ENCODE measurements at places on chromosomes 4 and X.
A peak's percentile ranks its signal among the peaks of the same experiment; 100 is the strongest.

- no peak for DNase-seq
Measured at GRCh38 chr4:17258106-17258505, 253.8 kb downstream of the QDPR start.

GRCh38 chr4:132344924-132345828 is 803.9 kb upstream of the PCDH10 start:
- DNase-seq: no peak

DNA sequence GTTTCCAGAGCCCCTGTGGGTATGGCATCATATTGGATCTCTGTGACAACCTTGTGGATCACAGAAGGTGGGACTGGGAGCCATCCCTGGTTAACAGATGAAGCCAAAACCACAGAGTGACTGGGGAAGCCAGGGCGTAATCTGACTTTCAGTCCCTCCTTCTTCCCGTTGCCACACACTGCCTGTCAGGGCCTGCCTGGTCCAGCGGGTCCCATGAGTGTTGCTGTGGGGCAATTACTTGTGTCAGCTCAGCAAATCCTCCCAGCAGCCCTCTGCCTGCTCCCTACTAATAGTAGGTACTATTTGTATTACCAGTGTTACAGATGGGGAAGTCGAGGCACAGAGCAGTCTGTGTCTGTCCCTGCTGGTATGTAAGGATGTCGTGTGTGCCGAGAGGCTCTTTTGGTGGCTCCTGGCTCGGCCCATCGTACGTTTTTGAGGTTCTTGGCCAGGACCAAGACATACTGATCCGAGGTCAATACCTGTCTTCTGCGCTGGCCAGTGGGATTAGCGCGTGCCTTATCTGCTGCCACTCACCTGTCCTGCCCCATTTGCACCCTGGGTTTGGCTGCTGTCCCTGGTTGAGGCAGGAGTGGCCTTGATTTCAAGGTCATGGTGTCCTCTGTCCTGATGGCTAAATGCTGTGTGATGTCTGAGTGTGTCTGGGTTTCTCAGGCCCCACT is 5.7 kb downstream of the NSG1 start:
- no peak for DNase-seq

- no peak for DNase-seq
Measured at GRCh38 chr4:173855015-173855414, 325.0 kb upstream of the HAND2 start.

- no peak for DNase-seq
Measured at GRCh38 chr4:151304755-151305154, 20.6 kb downstream of the SH3D19 start.

GRCh38 chr4:45578874-45579273 is 545.0 kb downstream of the GABRG1 start:
- DNase-seq: no peak

- peak; percentile 2 for DNase-seq
Measured at GRCh38 chrX:105701310-105702052, 120.9 kb upstream of the NRK start.

- DNase-seq: peak; percentile 79
Measured at GRCh38 chr4:40238700-40239548, 42.1 kb downstream of the RHOH start.

DNA sequence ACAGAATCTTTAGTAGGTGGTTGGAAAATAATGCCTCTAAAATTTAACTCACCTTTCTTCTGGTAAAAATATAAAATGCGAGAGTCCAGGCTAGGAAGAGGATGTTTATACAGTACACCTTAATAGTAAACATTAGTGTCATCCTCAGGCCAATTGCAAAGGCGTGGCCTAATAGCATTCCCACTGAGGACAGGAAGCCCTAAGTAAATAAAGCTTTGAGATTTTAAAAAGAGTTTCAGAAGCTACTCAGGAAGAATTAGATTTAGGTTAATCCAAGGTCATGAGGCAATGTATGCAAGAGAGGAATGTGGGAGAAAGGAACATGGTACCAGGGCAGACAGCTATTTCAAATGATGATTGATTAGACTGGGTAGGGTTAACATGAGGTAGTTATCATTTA is 49.5 kb downstream of the RPGR start:
- DNase-seq: no peak

GRCh38 chr4:169506903-169507302 is 105.5 kb downstream of the NEK1 start:
- no peak for DNase-seq

DNA sequence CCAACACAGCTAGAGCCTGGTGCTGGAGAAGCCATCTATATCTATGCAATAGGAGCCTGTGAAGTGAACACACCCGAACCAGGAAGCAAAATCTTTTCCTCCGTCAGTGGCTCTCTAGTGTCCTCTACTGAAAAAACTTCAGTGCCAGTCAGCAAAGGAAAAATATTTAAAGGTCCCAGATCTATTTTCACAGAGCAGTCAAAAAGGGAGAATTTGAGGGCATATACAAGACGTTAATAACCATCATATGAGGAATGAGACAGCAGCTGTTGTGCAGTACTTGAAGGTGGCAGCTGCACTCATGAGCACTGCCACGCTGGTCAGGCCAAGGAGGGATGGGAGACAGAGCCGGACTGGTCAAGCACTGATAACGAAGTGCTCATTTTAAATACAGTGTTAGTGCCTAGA is 14.4 kb downstream of the MCUB start:
- DNase-seq: peak; percentile 74

GRCh38 chr4:140271553-140271952 is 101.9 kb upstream of the SCOC start:
- DNase-seq: no peak

GRCh38 chr4:114921790-114922591 is 191.4 kb downstream of the NDST4 start:
- DNase-seq: no peak

GRCh38 chr4:137471895-137472294 is 60.4 kb downstream of the PCDH18 start:
- DNase-seq: no peak

- no peak for DNase-seq
Measured at GRCh38 chr4:78079726-78080430, 22.8 kb downstream of the FRAS1 start.

- DNase-seq: no peak
Measured at GRCh38 chrX:109831326-109831985, 98.4 kb upstream of the ACSL4 start.

DNA sequence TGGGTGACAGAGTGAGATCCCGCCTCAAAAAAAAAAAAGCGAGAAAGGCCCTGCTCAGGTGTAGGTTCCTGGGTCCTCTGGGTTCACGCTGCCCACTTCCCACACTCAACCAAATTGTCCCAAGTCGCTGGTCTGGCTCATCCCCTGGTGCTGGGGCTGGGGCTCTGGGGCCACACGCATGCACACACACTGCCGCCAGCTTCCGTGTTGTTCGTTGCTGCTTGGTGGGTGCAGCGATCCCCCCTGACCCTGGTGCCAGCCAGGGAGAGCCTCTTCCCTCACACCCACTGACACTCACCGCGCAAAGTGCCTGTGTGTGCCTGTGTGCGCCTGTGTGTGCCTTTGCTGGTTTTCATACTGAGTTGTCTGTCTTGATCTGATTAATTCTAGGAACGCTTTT is 124.1 kb upstream of the NKX1-1 start:
- DNase-seq: no peak

DNA sequence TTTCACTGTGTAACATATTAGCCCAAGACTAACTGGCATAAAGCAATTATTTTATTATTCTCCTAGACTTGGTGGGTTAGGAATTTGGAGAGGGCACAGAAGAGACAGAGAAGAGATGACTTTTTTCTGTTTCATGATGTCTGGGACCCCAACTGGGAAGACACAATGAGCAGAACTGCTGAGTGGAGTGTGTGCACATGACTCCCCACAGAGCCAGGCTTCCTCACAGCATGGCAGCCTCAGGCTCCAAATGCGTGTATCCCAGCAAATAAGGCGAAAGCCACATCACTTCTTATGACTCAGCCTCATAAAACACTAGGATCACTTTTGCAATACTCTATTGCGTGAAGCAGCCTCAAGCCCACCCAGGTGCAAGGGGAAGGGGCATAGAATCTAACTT is 68.4 kb downstream of the MFAP3L start:
- DNase-seq: no peak

DNA sequence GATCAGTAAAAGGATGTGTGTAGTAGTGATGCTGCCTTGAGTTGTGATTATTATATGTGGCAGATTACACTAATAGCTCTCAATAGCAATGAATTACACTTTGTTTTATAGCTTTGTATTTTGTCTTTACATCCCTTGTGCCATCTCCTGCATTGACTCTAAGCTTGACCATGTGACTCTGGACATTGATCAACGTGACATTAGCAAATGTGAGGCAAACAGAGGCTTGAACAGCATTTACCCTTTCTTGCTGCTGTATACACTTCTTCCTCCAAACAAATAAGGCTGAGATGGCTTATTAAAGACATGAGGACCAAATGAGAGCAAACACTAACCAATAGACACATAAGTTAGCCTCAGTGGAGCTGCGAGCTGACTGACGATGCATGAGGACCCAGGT is 63.5 kb downstream of the MAD2L1 start:
- DNase-seq: no peak

- no peak for DNase-seq
Measured at GRCh38 chr4:66275411-66276038, 605.2 kb upstream of the EPHA5 start.

- DNase-seq: no peak
Measured at GRCh38 chr4:73705056-73705432, 35.3 kb upstream of the CXCL8 start.

- no peak for DNase-seq
Measured at GRCh38 chr4:174111422-174111821, 172.0 kb downstream of the FBXO8 start.

DNA sequence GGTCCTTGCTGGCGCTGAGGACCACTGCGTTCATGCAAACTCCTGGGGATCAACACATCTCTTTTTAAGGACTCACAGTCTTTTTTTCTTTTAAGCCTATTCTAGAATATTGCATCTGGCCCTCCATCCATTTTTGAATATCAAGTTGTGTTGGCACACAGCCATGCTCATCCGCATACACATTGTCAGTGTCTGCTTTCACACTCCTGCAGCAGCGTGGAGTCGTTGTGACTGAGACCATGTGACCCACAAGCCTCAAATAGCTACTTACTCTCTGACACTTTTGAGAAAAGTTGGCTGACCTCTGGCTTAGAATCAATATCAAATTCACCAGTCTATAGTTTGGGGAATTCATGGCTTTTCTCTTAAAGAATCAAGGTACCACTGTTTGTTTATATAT is 191.8 kb upstream of the S100G start:
- no peak for DNase-seq

GRCh38 chr4:124515591-124515990 is 196.9 kb downstream of the ANKRD50 start:
- DNase-seq: no peak

DNA sequence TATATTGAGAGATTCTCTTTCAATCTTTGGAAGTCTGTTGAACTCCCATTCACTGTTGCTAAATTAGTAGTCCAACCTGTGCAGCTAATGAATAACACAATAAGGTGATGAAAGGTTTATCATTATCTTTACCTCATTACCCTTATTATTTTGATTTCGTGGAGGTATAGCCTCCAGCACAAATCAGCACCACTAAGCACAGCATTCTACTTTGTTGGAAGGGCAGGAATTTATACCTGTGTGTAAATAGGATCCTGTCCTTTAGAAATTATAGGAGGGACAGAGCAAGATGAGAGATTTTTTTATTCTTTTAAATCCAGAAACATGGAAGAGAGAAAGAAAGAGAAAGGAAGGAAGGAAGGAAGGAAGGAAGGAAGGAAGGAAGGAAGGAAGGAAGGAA is 454.1 kb downstream of the PDGFC start:
- DNase-seq: no peak

- DNase-seq: no peak
Measured at GRCh38 chrX:77768787-77769186, 17.2 kb downstream of the ATRX start.

DNA sequence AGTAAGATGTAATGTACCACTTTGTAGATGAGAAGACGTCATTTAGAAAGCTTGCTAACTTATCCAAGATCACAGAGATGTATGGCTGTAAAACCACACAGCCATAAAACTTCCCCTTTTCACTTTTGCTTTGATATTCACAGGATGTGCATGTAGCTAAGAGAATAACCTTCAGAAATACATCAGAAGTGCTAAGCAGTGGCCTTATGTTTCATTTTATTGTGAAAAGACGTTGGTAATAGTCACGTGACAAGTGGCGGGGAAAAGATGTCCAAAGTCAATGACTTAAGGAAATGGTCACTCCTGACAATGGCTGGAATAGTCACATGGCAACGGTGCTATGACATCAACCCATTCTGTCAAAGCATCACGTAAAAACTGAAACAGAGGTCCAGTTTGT is 12.9 kb upstream of the WDR17 start:
- peak; percentile 61 for DNase-seq

- no peak for DNase-seq
Measured at GRCh38 chrX:94560930-94561329, 886.9 kb downstream of the FAM133A start.

DNA sequence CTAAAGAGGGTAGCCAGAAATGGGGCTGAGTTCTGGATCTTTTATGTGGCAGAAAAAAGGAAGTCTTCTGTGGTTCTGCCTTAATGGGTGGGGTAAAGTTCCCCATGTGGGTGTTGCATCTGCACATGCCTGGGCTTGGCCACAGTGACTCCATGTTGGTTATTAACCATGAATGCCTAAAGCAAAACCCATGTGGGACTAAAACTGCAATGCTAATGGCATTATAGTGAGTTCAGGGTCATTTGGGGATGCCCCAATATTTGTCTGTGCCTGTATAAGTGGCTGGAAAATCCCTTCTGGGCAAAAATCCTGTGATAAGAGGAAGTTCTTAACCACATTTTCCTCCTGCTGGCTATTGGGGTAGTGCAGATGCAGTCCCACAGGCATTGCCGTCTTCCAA is 857.4 kb downstream of the FAT4 start:
- peak; percentile 7 for DNase-seq

DNA sequence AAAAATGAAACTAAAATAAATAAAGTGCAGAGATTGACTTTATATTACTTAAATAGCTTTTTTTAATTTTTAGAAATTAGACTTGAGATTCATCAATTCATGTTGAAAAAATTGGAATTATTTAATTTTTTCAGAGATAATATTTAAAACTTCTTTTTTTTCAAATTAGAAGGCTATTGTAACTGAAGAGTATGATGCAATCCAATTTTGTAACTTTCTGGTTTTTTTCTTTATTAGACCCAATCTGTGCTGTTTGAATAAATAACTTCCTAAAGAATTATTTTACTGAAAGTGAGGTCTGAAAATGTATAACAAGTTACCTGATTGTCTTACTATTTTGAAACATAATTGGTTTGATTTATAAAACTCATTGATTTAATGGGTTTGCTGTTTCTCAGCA is 200.9 kb downstream of the MAD2L1 start:
- no peak for DNase-seq
